ENCODE measurements at places on chromosomes 3 and 15. TPM values are rescaled to one million over a fixed set of nuclear protein-coding genes. Genes with fewer than 3 reads are reported as not detected.
A peak's percentile ranks its signal among the peaks of the same experiment; 100 is the strongest.

Gene RTP3
- total RNA-seq, result not detected

Gene PLSCR2
- not detected for total RNA-seq

Gene FAM3D
- total RNA-seq, result 0.16 TPM

Gene AGBL1
- total RNA-seq, result not detected

Gene TM4SF18
- total RNA-seq, result 11.2 TPM

DNA sequence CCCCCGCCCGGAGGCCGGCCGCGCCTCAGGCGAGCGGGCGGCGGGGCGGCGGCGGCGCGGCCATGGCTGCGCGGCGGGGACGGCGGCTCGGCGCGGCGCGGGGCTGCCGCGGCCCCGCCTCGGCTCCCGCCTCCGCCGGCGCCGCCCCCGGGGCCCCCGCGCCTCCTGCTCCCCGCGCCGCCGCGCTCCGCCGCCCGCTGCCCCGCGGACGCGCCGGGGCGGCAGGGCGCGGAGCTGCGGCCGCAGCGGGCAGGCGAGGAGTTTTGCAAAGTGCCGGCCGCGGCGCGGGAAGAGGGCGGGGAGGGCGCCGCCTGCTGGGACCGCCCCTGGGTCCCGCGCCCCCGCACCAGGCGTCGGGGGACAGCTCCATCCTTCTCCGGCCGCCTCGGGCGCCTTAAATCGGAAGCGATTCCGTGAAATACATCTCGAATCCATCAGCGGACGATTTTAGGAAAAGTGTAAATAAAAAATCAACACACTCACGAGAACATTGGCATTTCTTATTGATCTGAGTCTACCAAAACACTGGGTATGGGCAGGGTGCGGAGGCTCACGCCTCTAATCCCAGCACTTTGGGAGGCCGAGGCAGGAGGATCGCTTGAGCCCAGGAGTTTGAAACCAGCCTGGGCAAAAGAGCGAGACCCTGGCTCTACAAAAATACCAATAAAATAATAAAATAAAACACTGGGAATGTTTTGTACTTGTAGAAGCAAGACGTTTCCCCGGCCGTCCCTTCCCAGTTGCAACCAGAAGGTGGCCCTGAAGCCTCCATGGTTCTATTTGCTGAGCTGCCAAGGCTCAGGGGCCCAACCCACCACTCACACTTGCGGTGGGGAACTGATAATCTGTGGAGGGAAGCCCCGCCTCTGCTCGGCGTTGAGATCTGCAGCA, 136.9 kb downstream of the NUP210 start:
- H3K4me1 ChIP-seq, result peaks cover 24% of the 10 kb centered on the region
- no peak for DNase-seq
- H3K27me3 ChIP-seq, result peaks cover 80% of the 10 kb centered on the region
- H3K36me3 ChIP-seq, result no peaks in the 10 kb centered on the region
- H3K27ac ChIP-seq, result peak overlapping the region; percentile 84
- H3K4me3 ChIP-seq, result peak overlapping the region; percentile 71

- no peaks in the 10 kb centered on the region for H3K36me3 ChIP-seq
- peak overlapping the region; percentile 79 for H3K27ac ChIP-seq
- peaks cover 45% of the 10 kb centered on the region for H3K4me1 ChIP-seq
- H3K27me3 ChIP-seq, result no peaks in the 10 kb centered on the region
Measured at GRCh38 chr15:51731549-51732267, 5.7 kb downstream of the LYSMD2 start.

DNA sequence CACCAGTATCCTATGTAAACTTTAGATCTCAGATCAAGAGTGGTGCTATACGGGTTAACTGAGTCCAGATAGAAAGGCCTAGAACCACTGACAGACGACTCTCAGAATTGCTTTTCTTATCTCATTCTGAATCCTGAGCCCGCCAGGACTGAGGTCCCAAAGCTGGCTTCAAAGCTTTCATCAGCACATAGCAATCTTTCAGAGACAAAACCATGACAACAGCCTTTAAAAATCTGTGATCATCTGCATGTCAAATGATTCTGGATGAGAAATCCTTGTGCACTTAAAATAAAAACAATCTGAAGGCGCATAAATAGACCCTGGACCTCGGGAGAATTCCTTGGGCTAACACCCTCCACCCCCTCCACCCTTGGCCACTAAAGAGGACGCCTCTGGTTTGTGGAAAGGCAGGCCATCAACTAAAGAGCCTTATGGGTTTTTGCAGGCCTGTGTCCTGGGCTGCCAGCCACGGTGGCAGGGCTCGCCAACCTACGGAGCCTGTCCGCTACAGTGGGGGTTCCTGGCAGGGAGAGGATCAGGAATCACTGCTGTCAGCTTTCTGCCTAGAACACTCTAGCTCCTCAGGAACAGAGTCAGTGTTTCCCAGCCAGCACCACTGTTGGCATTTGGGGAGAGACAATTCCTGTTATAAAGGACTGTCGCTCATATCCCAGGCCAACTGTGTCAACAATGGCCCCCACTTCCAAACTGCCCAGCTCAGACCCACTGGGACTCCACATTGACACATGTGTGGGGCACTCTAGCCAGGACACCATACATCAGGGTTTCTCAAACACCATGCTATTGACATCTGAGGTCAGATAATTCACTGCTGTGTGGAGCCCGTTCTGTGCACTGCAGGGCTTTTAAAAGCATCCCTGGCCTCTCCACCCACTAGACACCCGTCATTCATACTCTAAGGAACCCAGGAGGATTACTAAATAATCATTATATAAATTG, 20.2 kb downstream of the TLE3 start:
- H3K36me3 ChIP-seq, result peaks cover 51% of the 10 kb centered on the region
- peaks cover 28% of the 10 kb centered on the region for H3K27me3 ChIP-seq
- H3K27ac ChIP-seq, result no peak overlapping the region
- H3K4me3 ChIP-seq, result no peak overlapping the region
- DNase-seq, result peak; percentile 40

- no peak overlapping the region for H3K27ac ChIP-seq
- peaks cover 1% of the 10 kb centered on the region for H3K4me1 ChIP-seq
- H3K4me3 ChIP-seq, result no peak overlapping the region
Measured at GRCh38 chr15:71262599-71262998, 147.3 kb downstream of the THSD4 start.

DNA sequence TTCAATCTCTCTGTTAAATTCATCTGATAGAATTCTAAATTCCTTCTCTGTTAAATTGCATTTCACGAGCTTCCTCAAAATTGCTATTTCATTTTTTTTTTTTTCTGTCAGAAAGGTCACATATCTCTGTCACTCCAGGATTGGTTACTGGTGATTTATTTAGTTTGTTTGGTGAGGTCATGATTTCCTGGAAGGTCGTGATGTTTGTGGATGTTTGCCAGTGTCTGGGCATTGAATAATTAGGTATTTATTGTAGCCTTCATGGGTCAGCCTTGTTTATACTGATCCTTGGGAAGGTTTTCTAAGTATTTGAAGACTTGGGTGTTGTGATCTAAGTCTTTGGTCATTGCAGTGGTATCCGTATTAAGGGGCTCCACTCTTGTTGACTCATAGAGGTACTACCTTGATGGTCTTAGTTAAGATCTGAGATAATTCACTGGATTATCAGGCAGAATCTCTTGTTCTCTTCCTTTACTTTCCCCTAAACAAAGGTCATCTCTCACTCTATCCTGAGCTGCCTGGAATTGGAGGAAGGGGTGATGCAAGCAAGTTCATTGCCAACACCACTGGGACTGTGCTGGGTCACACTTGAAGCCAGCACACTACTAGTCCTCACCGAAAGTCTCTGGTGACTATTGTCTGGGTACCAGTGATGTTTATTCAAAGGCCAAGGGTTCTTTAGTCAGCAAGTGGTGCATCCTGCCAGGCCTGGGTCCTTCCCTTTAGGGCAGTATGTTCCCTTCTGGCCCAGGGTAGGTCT, 231.1 kb downstream of the GBE1 start:
- H3K4me3 ChIP-seq, result no peak overlapping the region
- no peaks in the 10 kb centered on the region for H3K4me1 ChIP-seq
- H3K36me3 ChIP-seq, result peaks cover 77% of the 10 kb centered on the region
- no peak for DNase-seq

DNA sequence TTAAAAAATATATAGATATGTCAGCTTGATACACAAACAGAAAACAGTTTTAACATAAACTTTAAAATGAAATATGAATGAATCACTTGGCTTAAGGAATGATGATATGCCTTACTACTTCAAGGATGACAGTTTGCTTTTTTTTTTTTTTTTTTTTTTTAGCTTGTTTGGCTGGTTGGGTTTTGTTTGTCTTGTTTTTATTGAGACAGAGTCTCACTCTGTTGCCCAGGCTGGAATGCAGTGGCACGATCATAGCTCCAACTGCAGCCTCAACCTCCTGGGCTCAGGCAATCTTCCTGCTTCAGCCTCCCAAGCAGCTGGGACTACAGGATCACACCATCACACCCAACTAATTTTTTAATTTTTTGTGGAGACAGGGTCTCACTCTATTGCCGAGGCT, 14.5 kb downstream of the LRRC2 start:
- H3K36me3 ChIP-seq, result peaks cover 19% of the 10 kb centered on the region
- no peak for DNase-seq
- H3K27ac ChIP-seq, result no peak overlapping the region
- no peak overlapping the region for H3K4me3 ChIP-seq
- no peaks in the 10 kb centered on the region for H3K27me3 ChIP-seq

- H3K4me3 ChIP-seq, result no peak overlapping the region
- no peaks in the 10 kb centered on the region for H3K36me3 ChIP-seq
- H3K27me3 ChIP-seq, result no peaks in the 10 kb centered on the region
Measured at GRCh38 chr3:151931171-151931570, 57.7 kb downstream of the SUCNR1 start.

Data from left ventricle myocardium inferior (tissue), 1 donor.